ENCODE measurements at places on chromosomes 6 and 20.

DNA sequence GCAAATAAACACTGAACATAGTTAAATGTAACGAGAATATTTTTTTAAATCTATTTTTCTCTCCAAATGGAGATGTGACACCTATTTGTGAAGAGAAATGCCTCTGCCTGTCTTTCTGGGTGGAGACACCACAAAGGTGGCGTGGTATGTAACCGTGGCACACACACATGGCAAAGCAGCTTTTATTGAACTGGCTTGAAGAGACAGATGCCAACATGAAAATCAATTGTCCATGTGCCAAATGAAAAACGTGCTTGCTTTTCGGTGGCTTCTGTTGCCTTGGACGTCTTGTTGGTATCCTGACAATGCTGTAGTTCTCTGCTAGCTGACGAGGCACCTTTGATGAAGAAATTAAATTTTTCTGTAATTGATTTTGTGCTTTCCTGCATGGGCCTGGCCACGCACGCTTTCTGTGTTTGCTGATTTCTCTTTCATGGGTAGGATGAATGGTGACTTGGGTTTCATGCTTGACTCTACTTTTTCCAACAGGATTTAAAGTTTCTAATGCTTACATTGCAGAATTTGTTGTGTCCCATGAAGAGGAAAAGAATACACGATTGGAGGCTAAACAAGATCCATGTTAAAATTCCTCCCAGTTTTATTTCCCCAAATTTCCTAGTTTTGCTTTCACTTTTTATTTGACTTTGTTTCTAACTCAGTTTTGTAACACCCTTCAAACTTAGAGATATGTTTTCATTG lies 202.6 kb downstream of the TMEM242 start:
- no peak for DNase-seq

DNA sequence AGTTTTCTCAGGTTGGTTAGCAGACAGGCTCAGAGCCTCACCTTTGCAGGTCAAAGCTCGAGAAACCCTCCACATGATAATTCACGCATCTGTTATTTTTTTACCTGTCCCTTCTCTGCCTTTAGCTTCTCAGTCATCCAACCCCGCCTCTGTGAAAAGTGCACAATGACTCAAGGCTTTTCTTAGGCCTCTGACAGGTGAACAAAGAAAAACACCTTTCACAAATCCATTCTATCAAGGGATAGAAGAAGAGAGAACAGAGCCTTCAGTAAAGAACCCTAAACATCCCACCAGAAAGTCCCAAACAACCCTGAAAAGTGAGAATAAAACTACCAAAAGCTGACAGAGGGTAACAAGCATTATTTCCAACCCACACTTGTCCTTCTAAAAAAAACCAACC lies 178.2 kb downstream of the GJA10 start:
- no peak for DNase-seq

DNA sequence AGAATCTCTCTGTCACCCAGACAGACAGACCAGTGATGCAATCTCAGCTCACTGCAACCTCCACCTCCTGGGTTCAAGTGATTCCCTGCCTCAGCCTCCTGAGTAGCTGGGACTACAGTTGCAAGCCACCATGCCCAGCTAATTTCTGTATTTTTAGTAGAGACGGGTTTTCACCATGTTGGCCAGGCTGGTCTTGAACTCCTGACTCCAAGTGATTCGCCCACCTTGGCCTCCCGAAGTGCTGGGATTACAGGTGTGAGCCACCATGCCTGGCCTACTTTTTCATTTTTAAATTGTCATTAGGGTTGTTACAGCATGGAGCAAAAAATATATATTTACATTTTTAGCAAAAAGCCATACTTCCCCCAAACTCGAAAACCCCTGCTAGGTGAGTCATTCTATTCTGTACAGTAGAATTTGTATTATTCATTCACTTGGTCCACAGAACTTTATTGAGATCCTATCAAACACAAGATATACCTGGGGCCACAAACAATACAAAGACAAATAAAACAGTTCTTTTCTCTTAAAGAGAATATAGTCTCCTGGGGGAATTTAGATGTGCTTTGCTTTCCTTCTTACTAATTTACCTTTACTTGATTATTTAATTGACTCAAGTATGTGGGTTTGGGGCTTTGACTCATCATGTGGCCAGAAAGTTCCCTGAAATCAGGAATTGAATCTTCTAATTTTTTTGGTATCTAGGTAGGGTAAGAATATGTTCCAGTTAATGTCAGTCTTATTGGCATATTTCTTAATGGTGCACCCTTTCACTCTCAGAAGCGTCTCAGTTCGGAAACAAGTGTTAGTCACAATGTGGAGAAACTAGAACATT lies 16.6 kb upstream of the CCND3 start:
- no peak for DNase-seq

DNA sequence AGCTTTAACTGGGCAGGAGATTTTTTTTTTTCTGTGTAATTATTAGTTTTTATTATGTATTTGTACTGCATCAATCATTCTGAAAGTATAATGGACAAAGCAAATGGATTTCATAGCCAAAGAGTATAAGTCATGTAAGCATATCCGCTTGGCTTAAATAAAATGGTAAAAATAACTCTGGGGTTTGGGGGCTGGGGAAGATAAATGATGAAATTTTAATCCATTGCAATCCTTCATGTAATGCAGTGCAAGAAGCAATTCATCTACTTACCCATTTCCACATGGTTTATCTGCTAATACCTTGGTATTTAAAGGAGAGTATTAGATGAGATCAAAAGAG lies 781.4 kb downstream of the QKI start:
- no peak for DNase-seq

DNA sequence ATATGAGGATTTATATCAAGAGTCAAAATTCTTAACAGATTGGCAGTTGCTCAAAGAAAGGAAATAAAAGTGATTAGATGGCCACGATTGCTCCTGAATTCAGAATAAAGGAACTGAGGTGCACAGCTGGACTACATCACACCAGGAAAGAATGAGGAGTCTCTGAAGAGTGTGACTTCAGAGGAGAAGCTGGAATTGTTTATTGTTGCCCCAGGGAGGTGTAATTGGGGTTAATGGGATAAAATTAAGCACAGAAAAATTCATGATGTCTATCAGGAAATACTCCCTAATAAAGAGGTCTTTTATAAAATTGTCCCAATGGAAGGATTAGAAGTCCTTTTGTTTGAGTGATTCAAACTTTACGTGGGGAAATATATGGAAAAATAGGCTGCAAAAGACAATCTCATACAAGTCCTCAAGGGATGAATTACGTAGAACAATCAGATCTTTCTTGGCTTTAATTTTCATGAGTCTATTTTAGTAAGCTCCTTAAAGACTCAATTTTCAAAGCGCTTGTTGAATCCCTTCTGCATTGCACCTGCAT lies 208.6 kb upstream of the RNF217 start:
- DNase-seq: no peak

DNA sequence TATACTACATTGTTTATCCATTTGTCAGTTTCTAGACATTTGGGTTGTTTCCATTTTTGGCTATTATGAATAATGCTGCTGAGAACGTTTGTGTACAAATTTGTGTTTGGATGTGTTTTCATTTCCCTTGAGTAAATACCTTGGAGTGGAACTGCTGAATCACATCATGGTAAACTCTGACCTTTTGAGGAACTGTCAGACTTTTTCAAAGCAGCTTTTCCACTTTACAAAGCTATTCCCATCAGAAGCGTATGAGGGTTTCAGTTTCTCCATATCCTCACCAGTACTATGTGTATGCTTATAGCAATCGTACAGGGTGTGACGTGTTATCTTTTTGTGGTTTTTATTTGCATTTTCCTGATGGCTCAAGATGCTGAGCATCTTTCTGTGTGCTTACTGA lies 103.7 kb downstream of the MYO6 start:
- no peak for DNase-seq

DNA sequence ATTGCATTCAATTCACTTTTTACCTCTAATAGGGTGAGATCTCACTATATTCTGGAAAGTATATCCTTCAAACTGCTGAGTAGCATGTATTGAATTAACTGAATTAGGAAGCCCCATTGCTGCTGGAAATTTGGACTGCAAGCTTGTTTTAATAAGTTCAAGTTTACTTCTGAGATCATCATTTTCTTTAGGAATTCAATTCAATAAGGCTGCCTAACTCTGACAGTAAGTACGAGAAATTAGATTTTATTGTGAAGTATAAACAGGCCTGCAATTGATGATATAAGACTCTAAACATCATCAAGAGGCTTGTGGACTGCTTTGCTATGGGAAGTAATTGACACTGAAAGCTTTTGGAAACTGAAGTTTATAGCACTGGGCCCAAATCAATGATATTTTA lies 44.4 kb downstream of the OGFRL1 start:
- no peak for DNase-seq

DNA sequence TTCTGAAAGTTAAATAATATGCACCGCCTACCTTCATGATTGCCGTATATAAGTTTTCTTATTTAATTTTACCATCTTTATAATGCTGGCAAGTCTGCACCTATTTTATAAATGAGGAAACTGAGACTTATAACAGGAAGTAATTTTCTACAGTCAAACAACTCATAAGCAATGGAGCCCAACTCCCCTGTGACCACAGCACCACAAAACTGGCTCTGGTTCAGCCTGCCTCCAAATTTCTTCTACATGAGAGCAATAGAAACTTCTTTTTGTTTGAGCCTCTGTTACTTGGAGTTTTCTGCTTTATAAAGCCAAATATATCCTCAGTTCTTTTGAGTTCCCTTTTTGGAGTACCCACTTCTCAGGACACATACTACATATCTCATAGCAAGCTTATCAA lies 131.1 kb upstream of the HSF2 start:
- no peak for DNase-seq

GRCh38 chr6:111803804-111804203 lies 69.4 kb downstream of the FYN start:
- no peak for DNase-seq

GRCh38 chr20:8996817-8997512 lies 71.9 kb upstream of the PLCB4 start:
- no peak for DNase-seq

- no peak for DNase-seq
These were observed 66.9 kb upstream of the SMIM28 start for GRCh38 chr6:138310821-138311220.

GRCh38 chr6:38617856-38618255 lies 21.9 kb downstream of the BTBD9 start:
- no peak for DNase-seq

DNA sequence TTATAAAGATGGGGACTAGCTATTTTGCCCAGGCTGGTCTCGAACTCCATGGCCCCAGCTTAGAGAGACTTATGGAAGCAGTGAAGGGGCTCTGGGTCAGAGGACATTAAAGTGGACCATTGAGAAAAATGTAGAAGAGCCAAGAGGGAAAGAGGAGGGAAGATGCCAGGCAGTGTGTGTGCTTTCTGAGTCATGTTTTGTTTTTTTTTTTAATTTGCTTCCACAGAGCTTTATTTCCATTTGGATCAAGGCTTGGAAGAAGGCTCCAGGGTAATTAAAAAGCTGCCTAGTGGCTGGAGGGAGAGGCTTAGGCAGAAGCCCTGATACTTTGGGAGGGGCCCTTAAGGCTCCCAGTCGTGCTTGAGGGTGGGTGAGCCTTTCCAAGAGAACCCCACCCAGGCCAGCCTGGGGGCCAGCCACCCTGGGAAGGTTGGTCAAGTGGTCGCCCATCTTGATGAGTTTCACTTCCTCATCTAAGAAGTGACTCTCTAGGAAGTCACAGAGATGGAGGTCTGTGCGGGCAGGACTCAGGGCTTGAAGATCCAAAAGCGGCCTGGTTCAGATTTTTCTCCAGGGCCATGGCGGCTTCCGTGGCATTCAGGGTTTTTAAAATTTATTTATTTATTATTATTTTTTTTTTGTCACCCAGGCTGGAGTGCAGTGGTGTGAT lies 3.0 kb upstream of the ZNF335 start:
- DNase-seq: no peak

- DNase-seq: no peak
These were observed 5.4 kb downstream of the CCN5 start for GRCh38 chr20:44720621-44720996.

DNA sequence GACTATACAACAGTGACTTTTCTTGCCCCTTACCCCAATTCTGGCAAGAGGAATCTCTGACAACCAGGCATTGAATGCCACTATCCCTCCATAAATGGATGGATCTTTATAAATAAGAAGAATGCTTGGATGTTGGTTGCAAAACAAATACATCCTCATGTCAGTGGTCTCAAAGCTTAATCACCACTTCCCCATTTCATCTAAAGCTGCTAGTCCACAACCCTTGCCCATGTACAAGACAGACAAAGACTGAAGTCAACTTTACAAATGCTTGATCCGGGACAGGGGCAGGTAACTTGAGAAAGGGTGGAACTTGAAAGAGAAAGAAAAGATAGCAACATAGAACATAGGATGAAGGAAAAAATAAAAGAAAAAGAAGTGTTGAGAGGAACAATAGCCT lies 540.5 kb upstream of the NOX3 start:
- DNase-seq: no peak

DNA sequence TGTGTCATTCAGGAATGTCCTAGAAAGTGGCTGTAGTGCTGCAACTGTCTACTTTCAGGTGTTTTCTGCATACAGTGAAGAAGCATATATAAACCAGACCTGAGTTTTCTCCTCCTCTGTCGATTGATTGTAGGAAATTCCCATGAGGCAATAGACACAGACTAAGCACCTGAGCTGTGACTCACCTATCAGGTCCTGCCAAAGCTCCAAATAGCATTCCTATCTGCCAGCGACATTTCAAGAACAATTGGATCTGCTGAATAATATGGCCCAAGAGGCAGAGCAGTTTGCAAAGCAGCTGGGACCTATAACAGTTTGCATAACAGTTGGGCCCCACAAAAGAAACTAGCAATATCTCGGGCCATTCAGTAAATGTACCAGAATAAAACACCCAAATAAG lies 360.4 kb downstream of the HAO1 start:
- DNase-seq: no peak

- no peak for DNase-seq
These were observed 29.0 kb upstream of the TCP11 start for GRCh38 chr6:35170166-35170565.

GRCh38 chr6:141705431-141705830 lies 427.3 kb upstream of the GJE1 start:
- no peak for DNase-seq

DNA sequence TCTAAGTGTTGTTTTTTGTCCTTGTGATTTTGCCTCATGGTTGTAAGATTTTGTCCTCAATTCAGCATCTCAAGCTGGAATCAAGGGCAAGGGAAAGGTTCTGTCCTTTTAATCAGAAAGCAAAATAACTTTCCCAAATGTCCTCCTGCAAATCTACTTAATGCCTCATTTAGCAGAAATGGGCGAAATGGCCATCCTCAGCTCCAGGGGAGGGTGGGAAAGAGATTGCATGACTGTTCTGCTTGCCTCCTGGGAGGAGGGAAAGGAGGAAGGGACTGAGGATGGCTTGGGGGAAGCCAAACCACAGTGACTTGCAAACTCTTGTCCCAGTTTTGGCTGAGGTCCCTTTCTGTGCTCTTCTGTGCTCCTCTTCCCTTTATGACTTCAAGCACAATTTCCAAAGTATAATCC lies 43.4 kb downstream of the TNFAIP3 start:
- no peak for DNase-seq

- DNase-seq: no peak
These were observed 219.2 kb upstream of the SGK1 start for GRCh38 chr6:134537146-134537555.
